ENCODE measurements at places on chromosomes 6 and 20.

DNA sequence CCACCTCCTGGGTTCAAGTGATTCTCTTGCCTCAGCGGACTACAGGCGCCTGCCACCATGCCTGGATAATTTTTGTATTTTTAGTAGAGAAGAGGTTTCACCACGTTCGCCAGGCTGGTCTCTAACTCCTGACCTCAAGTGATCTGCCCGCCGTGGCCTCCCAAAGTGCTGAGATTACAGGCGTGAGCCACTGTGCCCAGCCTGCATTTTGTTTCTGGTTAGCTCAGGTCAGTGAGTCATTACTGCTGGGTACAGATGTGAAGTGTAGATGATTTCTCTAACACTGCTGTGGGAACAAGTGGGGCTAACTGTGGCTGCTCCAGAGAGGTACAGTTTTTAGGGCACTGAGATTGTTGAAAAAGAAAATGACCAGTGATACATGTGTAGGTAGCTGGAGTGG, 188.6 kb downstream of the PRL start:
- no peak for DNase-seq

DNA sequence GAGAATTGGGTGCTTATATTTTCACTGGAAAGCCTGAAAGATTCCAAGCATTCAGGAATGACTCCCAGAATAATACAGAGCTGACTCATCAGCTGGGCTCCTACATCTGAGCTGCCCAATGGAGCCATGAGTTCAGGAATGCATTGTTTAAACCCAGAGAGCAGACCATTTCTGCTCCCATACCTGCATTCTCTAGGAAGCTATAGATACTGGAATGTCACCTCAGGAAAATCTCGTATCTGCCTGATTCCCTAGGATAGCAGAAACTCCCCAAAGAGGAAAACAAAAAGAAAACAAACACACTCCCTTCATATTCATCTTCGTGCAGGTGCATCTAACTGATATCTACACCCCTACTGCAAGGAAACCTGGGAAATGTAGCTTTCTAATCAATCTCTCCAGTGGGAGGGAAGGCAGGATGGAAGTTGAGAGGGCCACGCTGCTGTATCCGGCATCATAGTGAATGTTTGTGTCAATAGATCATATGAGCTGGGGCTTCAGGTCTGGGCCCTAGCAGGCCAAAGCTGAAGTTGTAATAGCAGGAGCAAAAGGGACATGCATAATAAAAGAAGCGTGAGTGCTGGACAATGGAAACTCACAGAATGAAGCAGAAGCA, 8.2 kb upstream of the SLC2A12 start:
- DNase-seq: peak; percentile 85

GRCh38 chr6:5208471-5208971, 52.2 kb downstream of the LYRM4 start:
- peak; percentile 23 for DNase-seq

DNA sequence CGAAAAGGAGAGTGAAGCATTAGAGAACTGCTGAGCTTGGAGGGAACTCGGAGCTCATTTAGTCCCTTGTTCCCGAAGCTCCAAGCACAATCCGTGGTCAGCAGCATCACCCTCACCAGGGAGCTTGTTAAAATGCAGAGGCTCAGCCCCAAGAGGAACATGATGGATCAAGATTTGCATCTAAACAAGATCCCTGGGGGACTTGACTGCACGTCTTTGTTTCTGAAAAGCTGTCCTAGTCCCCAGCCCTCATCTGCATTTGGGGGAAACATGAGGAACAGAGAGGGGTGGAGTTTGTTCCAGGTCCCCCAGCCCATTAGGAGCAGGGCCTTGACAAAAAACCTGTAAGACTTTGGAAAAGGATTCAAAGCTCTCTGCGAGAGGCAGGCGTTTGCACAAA, 4.1 kb upstream of the LBP start:
- DNase-seq: no peak

DNA sequence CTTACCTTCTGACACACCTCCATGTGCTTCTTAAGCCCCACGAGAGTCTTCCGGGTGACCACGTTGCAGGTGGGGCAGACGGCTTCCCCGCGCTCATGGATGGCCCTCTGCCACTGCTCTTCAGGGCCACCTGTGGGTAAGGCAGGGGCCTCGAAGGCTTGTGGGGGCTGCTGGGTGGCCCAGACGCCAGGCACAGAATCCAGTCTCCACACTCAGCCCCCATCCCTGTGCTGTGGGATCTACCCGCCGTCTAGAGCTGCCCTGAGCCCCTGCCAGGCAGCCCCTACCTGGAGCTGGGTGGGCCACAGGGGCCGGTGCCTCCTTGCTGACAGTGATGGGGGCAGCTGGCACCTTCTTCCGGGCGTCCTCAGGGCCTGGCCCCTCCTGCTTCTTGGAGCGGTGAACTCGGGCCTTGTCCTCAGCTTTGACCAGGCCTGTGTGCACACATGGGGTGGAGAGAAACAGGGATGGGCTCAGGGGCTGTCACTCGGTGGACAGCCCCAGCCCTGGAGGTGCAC, 5.9 kb downstream of the ZNF512B start:
- no peak for DNase-seq

DNA sequence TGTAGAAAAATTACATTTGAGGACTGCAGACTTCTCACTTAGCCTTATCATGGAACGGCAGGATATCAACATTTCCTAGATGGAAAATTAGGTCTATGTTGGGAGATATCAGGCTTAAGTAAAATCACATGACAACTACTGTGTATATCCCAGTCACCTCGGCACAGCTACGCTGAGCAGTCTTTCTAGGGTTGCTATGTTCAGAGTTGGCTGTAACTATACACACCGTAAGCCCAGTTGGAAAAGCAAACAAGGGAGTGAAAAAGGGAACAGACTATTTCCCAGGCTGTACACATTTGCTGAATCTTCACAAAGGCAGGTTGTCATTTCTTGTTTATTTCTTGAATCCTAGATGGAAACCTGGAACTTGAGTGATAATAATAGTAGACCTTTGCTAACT, 80.7 kb upstream of the PTPRK start:
- no peak for DNase-seq

DNA sequence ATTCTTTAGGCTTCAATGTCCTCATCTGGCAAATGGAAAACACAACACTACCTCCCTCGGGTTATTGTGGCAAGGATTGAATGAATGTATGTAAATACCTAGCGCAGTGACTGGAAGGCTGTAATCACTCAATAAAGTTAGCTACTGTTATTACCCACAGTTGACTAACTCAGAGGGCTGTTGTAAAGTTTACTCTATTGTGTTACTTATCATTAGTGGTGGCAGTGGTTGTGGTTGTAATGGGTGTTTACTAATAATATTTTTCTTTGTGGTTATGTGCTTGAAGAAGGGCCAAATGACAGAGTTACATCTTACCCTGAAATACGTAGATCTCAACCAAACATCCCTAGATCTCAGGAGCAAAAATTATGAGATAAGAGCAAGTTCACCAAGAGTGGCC, 42.0 kb upstream of the PXDC1 start:
- DNase-seq: no peak

- no peak for DNase-seq
Measured at GRCh38 chr6:4029687-4030086, 49.2 kb downstream of the FAM217A start.

GRCh38 chr6:27130668-27131428, 116.7 kb upstream of the PRSS16 start:
- DNase-seq: no peak

DNA sequence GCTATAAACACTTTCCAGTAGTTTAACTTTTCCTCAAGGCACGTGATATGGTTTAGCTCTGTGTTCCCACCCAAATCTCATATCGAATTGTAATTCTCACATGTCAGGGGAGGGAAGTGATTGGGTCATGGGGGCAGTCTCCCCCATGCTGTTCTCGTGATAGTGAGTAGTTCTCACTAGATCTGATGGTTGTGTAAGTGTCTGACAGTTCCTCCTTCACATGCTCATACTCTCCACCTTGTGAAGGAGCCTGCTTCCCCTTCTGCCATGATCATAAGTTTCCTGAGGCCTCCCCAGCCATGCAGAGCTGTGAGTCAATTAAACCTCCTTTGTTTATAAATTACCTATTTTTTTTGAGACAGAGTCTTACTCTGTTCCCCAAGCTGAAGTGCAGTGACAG, 127.9 kb downstream of the DTNBP1 start:
- no peak for DNase-seq

- DNase-seq: no peak
Measured at GRCh38 chr20:38445901-38446425, 10.8 kb upstream of the SNHG17 start.

DNA sequence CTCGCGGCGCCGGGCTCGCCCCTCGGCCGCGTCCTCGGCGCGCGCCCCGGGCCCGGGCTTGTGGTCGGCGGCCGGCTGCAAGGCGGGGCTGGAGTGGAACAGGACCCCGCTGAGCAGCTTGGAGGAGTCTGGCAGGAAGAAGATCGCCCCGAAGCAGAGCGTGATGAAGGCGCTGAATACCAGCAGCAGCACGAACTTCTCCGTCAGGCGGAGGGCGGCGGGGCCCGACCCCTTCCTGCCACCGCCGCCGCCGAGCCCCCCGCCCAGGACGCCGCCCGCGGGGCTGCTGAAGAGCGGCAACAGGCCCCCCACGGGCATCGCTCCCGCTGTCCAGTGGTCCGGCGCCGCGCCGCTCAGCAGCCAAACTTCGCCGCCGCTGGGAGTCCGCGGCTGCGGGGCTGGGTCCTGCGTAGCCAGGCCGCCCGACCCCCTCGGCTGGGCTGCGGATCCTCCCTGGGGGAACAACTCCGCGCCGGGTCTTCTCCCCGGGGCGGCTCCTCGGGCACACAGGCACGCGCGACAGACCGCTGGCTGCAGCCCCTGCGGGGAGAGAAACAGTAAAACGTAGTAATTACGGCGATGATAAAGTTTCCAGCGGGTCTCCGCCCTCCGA, 707 bp downstream of the MAN1A1 start:
- peak; percentile 19 for DNase-seq

DNA sequence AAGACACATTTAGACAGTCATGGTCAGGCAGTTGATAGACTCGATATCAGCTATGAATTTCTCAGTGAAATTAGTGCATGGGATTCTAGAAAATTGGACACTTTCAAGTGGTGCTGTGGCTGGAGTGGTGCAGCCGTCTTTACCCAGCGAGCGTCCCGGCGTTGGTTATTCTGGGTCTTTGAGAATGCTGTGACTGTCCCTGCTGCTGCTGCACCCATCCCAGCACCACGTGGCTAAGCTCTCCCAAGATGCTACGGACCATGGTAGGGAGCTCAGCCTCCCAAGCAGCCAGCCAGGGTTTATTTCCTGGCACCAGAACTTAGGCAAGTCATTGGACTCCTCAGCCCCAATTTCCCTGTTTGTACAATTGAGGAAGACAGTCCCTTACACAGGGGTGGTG, 147.2 kb upstream of the RPS6KA2 start:
- DNase-seq: no peak

DNA sequence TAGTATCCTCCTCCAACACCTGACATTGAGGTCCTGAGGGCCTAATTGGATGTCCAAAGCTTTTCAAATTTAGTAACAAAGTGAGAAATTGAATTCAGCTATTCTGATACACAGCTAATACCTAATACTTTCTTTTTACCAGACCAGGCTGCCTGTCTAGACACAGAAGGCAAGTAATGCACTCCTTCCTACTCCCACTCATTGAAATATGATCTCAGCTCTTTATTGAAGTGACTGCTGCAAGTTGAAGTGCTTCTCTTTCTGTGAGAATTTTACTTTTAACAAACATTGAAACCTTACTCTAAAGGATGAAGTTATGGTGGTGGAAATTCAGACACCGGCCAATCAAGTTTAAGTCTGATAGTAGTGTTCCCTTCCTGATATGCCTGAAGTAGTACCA, 90.8 kb upstream of the OGFRL1 start:
- DNase-seq: peak; percentile 56

DNA sequence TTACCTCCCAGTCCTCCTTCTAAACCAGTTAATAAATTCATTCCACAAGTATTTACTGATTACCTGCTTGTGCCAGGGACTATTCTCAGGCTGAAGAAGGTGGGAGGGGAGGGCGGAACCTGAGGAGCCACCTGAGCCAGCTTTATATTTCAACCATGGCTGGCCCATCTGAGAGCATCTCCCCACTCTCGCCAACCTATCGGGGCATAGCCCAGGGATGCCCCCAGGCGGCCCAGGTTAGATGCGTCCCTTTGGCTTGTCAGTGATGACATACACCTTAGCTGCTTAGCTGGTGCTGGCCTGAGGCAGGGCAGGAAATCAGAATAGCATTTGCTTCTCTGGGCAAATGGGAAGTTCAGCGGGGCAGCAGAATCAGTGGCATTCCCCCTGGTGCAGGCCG, 4.9 kb upstream of the AAR2 start:
- DNase-seq: no peak

Data from EL (cell line).